ENCODE measurements at places on chromosomes 2 and 18.

DNA sequence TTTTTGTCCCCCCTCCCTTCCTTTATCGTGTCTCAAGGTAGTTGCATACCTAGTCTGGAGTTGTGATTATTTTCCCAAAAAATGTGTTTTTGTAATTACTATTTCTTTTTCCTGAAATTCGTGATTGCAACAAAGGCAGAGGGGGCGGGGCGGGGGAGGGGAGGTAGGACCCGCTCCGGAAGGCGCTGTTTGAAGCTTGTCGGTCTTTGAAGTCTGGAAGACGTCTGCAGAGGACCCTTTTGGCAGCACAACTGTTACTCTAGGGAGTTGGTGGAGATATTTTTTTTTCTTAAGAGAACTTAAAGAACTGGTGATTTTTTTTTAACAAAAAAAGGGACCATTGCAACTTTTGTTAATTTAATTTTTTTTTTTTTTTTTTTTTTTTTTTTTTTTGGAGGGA lies 2.1 kb downstream of the SOX11 start:
- DNase-seq, result no peak
- H3K27me3 ChIP-seq, result peaks cover 47% of the 10 kb centered on the region
- no peaks in the 10 kb centered on the region for H3K36me3 ChIP-seq
- H3K4me1 ChIP-seq, result peaks cover 6% of the 10 kb centered on the region
- no peak overlapping the region for H3K4me3 ChIP-seq

DNA sequence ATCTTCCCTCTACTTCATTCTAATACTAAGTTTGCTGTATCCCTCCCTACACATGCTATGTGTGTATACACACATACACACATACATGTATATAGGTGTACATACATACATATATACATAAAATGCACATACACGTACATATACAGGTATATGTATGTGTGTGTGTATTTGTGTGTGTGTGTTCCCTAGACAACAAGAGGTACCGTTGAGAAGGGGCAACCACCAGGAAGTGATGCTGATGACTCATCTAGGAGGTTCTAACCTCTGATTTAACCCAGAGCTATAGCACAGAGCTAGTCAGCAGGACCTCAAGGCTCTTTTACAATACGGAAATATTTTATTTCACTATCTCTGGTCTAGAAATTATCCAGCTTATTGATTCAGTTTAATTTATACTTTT lies 139.2 kb downstream of the LAMA3 start:
- H3K27me3 ChIP-seq, result no peaks in the 10 kb centered on the region
- no peak overlapping the region for H3K4me3 ChIP-seq
- no peaks in the 10 kb centered on the region for H3K36me3 ChIP-seq
- peak overlapping the region; percentile 65 for H3K27ac ChIP-seq

GRCh38 chr2:230160112-230160660 lies 59.6 kb downstream of the SP110 start:
- no peaks in the 10 kb centered on the region for H3K27me3 ChIP-seq
- H3K4me1 ChIP-seq, result peaks cover 4% of the 10 kb centered on the region
- H3K36me3 ChIP-seq, result peaks cover 6% of the 10 kb centered on the region
- no peak overlapping the region for H3K27ac ChIP-seq

GRCh38 chr2:207974216-207974605 lies 51.1 kb downstream of the PLEKHM3 start:
- no peaks in the 10 kb centered on the region for H3K36me3 ChIP-seq
- no peaks in the 10 kb centered on the region for H3K4me1 ChIP-seq
- H3K27ac ChIP-seq, result no peak overlapping the region
- no peak overlapping the region for H3K4me3 ChIP-seq
- no peak for DNase-seq
- H3K27me3 ChIP-seq, result no peaks in the 10 kb centered on the region

GRCh38 chr2:46179037-46179621 lies 118.1 kb upstream of the EPAS1 start:
- H3K27me3 ChIP-seq, result no peaks in the 10 kb centered on the region
- H3K4me3 ChIP-seq, result no peak overlapping the region
- H3K27ac ChIP-seq, result no peak overlapping the region
- no peaks in the 10 kb centered on the region for H3K36me3 ChIP-seq
- H3K4me1 ChIP-seq, result no peaks in the 10 kb centered on the region

DNA sequence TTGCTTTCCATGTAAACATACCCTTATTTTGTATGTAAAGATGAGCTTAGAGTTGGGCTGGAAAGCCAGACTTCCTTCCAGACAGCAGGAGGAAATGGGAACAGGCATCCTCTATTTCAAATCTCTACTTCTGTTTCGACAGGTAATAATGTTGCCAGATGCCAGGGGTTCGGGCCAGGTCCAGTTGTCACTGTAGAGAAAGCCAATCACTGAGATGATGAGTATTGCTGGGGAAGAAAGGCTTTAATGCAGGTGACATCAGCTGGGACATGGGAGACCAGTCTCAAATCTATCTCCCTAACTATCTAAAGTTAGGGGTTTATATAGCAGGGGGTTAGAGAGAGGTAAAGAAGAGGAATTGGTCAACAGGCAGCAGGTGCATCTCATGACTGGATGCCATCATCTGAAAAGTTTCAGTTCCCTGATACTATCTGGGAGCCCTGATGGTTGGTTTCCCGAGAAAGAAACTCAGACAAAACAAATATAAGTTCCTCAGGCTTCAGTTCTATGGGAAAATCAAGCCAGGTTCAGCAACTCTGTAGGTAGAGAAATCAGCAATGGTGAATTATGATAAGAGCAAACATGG lies 9.3 kb upstream of the MTCL1 start:
- H3K27ac ChIP-seq, result no peak overlapping the region
- H3K27me3 ChIP-seq, result no peaks in the 10 kb centered on the region
- no peaks in the 10 kb centered on the region for H3K36me3 ChIP-seq
- no peaks in the 10 kb centered on the region for H3K4me1 ChIP-seq

- H3K4me1 ChIP-seq, result no peaks in the 10 kb centered on the region
- H3K4me3 ChIP-seq, result no peak overlapping the region
- no peak overlapping the region for H3K27ac ChIP-seq
- no peaks in the 10 kb centered on the region for H3K36me3 ChIP-seq
Observed at GRCh38 chr18:39960550-39960949, 1994.5 kb upstream of the PIK3C3 start.

- no peak overlapping the region for H3K27ac ChIP-seq
- no peaks in the 10 kb centered on the region for H3K36me3 ChIP-seq
- no peak overlapping the region for H3K4me3 ChIP-seq
- H3K27me3 ChIP-seq, result no peaks in the 10 kb centered on the region
Observed at GRCh38 chr18:45245091-45245511, 370.2 kb upstream of the SLC14A2 start.

- no peaks in the 10 kb centered on the region for H3K36me3 ChIP-seq
- no peaks in the 10 kb centered on the region for H3K4me1 ChIP-seq
- no peak for DNase-seq
Observed at GRCh38 chr2:12430407-12431133, 286.2 kb upstream of the TRIB2 start.

DNA sequence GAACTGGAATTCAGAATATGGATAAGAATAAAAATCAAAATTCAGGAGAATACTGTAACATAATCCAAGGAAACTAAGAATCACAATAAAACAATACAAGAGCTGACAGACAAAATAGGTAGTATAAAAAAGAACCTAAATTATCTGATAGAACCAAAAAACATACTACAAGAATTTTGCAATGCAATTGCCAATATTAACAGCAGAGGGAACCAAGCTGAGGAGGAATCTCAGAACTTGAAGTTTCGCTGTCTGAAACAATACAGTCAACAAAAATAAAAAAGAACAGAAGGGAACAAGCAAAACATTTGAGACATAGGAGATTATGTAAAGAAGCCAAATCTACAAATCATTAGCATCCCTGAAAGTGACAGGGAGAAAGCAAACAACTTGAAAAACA lies 84.1 kb upstream of the GALNT13 start:
- no peak overlapping the region for H3K4me3 ChIP-seq
- H3K4me1 ChIP-seq, result no peaks in the 10 kb centered on the region
- H3K27ac ChIP-seq, result no peak overlapping the region
- DNase-seq, result no peak
- H3K36me3 ChIP-seq, result no peaks in the 10 kb centered on the region

GRCh38 chr2:7061921-7062320 lies 144.7 kb downstream of the RNF144A start:
- H3K36me3 ChIP-seq, result no peaks in the 10 kb centered on the region
- no peak overlapping the region for H3K4me3 ChIP-seq
- no peak for DNase-seq
- H3K27ac ChIP-seq, result no peak overlapping the region
- no peaks in the 10 kb centered on the region for H3K27me3 ChIP-seq
- H3K4me1 ChIP-seq, result peaks cover 20% of the 10 kb centered on the region

GRCh38 chr18:61464551-61465142 lies 131.4 kb downstream of the CDH20 start:
- no peak for DNase-seq
- no peak overlapping the region for H3K4me3 ChIP-seq
- no peaks in the 10 kb centered on the region for H3K27me3 ChIP-seq
- no peaks in the 10 kb centered on the region for H3K36me3 ChIP-seq
- H3K4me1 ChIP-seq, result no peaks in the 10 kb centered on the region
- no peak overlapping the region for H3K27ac ChIP-seq

GRCh38 chr18:10564975-10565773 lies 39.3 kb downstream of the NAPG start:
- no peak overlapping the region for H3K4me3 ChIP-seq
- peaks cover 2% of the 10 kb centered on the region for H3K4me1 ChIP-seq
- DNase-seq, result no peak
- no peaks in the 10 kb centered on the region for H3K36me3 ChIP-seq
- H3K27ac ChIP-seq, result no peak overlapping the region

GRCh38 chr2:9057939-9058761 lies 54.7 kb upstream of the MBOAT2 start:
- peaks cover 7% of the 10 kb centered on the region for H3K27me3 ChIP-seq
- no peaks in the 10 kb centered on the region for H3K36me3 ChIP-seq
- H3K27ac ChIP-seq, result no peak overlapping the region
- peaks cover 5% of the 10 kb centered on the region for H3K4me1 ChIP-seq

- no peak overlapping the region for H3K4me3 ChIP-seq
- H3K36me3 ChIP-seq, result peaks cover 3% of the 10 kb centered on the region
- H3K4me1 ChIP-seq, result no peaks in the 10 kb centered on the region
- DNase-seq, result peak; percentile 5
- H3K27ac ChIP-seq, result no peak overlapping the region
Observed at GRCh38 chr2:222561817-222562645, 93.9 kb downstream of the FARSB start.

GRCh38 chr2:183456177-183456576 lies 331.9 kb downstream of the NUP35 start:
- no peak overlapping the region for H3K27ac ChIP-seq
- H3K27me3 ChIP-seq, result no peaks in the 10 kb centered on the region
- no peak overlapping the region for H3K4me3 ChIP-seq
- H3K36me3 ChIP-seq, result no peaks in the 10 kb centered on the region

DNA sequence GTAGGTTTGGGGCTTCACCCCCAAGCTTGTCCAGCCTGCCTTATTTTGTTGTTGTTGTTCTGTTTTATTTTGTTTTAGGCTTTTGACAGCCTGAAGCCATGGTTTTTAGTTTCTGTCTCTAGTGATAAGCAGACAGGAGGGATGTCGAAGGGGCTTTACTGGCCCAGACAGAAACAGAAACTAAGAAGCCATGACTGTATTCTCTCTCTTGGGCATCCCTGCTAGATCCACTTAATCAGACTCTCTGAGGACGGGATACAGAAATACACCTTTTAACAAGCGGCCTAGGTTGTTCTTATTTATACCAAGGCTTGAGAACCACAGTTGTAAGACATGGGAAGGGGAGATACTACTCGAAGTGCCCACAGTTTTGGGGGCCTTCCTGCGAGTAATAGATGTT lies 330.9 kb downstream of the SLC8A1 start:
- H3K4me1 ChIP-seq, result no peaks in the 10 kb centered on the region
- H3K27ac ChIP-seq, result no peak overlapping the region
- no peaks in the 10 kb centered on the region for H3K27me3 ChIP-seq
- no peak overlapping the region for H3K4me3 ChIP-seq
- H3K36me3 ChIP-seq, result no peaks in the 10 kb centered on the region
- DNase-seq, result no peak

- H3K27me3 ChIP-seq, result no peaks in the 10 kb centered on the region
- H3K4me3 ChIP-seq, result peak overlapping the region; percentile 84
- H3K4me1 ChIP-seq, result no peaks in the 10 kb centered on the region
- DNase-seq, result no peak
- H3K36me3 ChIP-seq, result no peaks in the 10 kb centered on the region
Observed at GRCh38 chr2:231514951-231515297, 15.3 kb downstream of the NMUR1 start.

DNA sequence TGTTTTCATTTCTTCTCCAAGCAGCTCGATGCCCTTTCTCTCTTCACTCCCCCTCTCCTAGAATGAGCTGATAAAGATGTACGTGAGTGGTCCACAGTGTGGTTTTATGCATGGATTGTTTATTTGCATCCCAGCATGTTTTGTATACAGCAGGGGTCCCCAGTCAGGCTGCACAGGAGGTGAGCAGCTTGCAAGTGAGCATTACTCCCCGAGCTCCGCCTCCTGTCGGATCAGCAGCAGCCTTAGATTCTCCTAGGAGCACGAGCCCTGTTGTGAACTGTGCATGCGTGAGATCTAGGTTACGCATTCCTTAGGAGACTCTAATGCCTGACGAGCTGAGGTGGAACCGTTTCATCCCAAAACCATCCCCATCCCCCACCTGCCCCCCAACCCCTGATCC lies 262.6 kb downstream of the AGAP1 start:
- H3K27me3 ChIP-seq, result no peaks in the 10 kb centered on the region
- no peaks in the 10 kb centered on the region for H3K36me3 ChIP-seq
- no peak overlapping the region for H3K27ac ChIP-seq
- no peaks in the 10 kb centered on the region for H3K4me1 ChIP-seq
- no peak overlapping the region for H3K4me3 ChIP-seq

- H3K27me3 ChIP-seq, result no peaks in the 10 kb centered on the region
- H3K4me3 ChIP-seq, result no peak overlapping the region
- DNase-seq, result no peak
- no peaks in the 10 kb centered on the region for H3K36me3 ChIP-seq
Observed at GRCh38 chr2:52220393-52220792, 1188.5 kb upstream of the NRXN1 start.

- H3K4me3 ChIP-seq, result peak overlapping the region; percentile 79
- H3K27ac ChIP-seq, result peak overlapping the region; percentile 59
- no peaks in the 10 kb centered on the region for H3K27me3 ChIP-seq
- H3K36me3 ChIP-seq, result no peaks in the 10 kb centered on the region
- H3K4me1 ChIP-seq, result peaks cover 16% of the 10 kb centered on the region
Observed at GRCh38 chr2:182716650-182716979, 558 bp downstream of the DNAJC10 start.

DNA sequence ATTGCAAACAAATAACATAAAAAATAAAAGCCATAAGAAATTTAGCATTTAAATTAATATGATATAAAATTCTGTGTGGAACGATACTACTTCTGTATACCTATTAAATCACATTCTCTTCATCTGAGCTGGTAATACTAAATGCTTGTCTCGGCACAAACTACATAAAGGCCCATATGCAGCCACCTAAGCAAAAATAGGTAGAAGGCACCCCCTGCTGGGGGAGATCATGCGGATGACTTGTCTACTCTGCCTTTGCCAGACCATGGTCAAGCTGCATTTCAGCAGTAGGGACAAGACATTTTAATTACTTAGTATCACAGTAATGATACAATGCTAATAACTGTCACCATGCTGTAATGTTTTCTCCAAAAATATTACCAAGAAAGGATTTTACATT lies 108.0 kb downstream of the CDH19 start:
- no peak overlapping the region for H3K27ac ChIP-seq
- H3K36me3 ChIP-seq, result no peaks in the 10 kb centered on the region
- DNase-seq, result no peak
- no peaks in the 10 kb centered on the region for H3K27me3 ChIP-seq
- no peaks in the 10 kb centered on the region for H3K4me1 ChIP-seq

GRCh38 chr2:175855794-175856453 lies 146.1 kb downstream of the LNPK start:
- DNase-seq, result no peak
- no peak overlapping the region for H3K4me3 ChIP-seq
- H3K27ac ChIP-seq, result no peak overlapping the region
- no peaks in the 10 kb centered on the region for H3K36me3 ChIP-seq
- no peaks in the 10 kb centered on the region for H3K4me1 ChIP-seq

Measured in T-cell (primary cell).